ENCODE measurements at places on chromosomes 7 and 10.

GRCh38 chr10:79119306-79119705 lies 50.5 kb downstream of the ZMIZ1 start:
- no peak for DNase-seq

DNA sequence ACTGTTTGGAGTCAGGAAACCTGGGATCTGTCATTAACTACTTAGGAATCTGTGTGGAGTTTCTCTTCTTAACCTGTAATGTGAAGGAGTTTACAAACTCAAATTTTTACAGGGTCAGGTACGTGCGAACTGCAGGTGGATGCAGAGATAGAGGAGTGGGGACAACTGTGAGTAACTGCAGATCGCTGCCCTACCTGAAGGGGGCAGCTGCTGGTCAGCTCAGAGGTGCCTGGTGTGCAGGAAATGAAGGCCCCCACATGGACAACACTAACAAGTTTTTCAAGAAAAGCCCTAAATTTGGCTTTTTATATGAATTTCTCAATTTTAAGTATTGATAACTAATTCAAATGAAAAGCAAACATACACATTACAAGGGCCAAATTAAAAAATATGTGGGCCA lies 380.0 kb downstream of the REEP3 start:
- DNase-seq: no peak

GRCh38 chr7:55005241-55005851 lies 13.5 kb upstream of the EGFR start:
- DNase-seq: no peak

DNA sequence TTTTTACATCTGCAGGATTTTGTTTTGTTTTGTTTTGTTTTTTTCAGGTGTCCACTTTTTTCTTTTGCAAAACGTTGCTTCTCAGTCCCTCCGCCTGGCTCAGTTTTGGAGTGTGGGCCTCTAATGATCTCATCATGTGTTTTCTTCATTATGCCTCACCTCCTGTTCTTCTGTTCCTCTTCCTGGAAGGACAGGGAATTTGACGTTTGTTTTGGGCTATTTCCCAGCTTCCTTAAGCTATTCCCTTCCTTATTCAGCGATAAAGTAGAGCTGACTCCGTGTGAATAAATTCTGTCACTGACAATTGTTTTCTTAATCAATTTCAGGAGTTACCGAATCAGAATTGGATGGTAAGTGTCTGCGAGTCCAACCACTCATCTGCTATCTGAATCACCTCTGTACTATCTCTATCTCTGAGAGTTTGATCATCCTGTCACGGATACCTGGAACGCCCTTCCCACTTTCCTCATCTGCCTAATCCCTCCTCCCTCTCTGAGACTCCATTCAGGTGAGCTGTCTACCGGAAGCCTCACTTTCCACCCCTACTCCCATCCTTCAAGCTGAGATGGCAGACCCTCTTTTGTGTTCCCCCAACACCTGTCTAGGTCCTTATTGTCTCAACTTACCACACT lies 218.4 kb downstream of the GATA3 start:
- DNase-seq: no peak

DNA sequence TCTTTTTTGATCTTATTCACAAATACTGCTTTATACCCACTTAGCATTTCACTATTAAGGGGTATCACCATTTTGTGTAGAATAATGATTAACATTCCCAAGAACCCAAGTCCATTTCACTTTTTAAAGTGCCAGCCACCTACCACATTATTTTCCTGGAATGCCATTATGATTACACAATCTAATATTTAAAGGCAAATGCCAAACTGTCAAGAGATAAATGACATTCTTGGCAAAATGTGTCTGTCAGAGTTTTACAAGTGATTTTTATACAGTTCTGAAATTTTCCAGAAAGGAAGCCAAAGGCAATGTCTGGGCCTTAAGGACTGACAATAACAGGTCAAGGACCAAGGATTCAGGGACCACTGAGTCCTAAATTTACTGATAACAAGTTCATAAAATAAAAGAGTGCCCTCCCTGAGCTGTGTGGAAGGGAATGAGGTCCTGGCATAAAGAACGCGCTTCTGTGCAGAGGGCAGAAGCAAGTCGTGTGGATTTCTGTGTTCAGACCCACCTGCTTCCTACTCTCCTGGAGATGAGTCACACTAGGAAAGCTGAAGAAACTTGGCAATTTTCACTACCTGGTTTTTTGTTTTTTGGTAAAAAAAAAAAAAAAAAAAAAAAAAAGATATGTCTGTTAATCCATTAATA lies 66.5 kb downstream of the UBE2H start:
- DNase-seq: no peak

- no peak for DNase-seq
These were observed 666.9 kb downstream of the NXPH1 start for GRCh38 chr7:9100289-9100688.

All from activated naive CD4-positive, alpha-beta T cell treated with anti-CD3 and anti-CD28 coated beads, Interleukin-2, amount 50 U/mL, for 16 hours (primary cell).